ENCODE measurements at places on chromosomes 7 and 10.
A peak's percentile ranks its signal among the peaks of the same experiment; 100 is the strongest.

DNA sequence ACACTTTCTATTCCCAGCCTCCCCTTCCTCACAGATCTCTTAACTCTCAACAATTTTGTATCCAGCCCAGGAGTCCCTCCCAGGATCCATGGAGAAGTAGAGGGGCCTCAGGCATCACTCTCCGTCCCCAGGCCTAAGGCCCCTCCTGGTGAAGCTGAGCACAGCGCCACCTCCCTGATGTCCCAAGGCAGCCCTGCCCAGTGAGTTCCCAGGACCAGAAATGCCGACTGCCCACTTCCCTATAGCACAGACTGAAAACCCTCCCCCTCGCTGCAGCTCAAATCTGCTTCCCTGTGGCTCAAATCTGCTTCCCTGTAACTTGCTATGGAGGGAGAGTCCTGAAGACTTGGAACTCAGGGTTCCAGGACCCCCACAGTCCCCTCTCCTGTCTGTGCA, 35.6 kb downstream of the YKT6 start:
- no peaks in the 10 kb centered on the region for H3K27me3 ChIP-seq
- H3K4me1 ChIP-seq, result peaks cover 8% of the 10 kb centered on the region
- H3K4me3 ChIP-seq, result no peak overlapping the region
- H3K36me3 ChIP-seq, result no peaks in the 10 kb centered on the region
- H3K27ac ChIP-seq, result no peak overlapping the region

- peaks cover 10% of the 10 kb centered on the region for H3K4me1 ChIP-seq
- peak overlapping the region; percentile 47 for H3K27ac ChIP-seq
- DNase-seq, result no peak
- H3K4me3 ChIP-seq, result no peak overlapping the region
- no peaks in the 10 kb centered on the region for H3K27me3 ChIP-seq
These were observed 22.8 kb upstream of the TTYH3 start for GRCh38 chr7:2608921-2609411.

- no peaks in the 10 kb centered on the region for H3K36me3 ChIP-seq
- peaks cover 13% of the 10 kb centered on the region for H3K4me1 ChIP-seq
- no peak overlapping the region for H3K4me3 ChIP-seq
- DNase-seq, result no peak
- no peak overlapping the region for H3K27ac ChIP-seq
These were observed 6.0 kb upstream of the HMX3 start for GRCh38 chr10:123129618-123130271.

DNA sequence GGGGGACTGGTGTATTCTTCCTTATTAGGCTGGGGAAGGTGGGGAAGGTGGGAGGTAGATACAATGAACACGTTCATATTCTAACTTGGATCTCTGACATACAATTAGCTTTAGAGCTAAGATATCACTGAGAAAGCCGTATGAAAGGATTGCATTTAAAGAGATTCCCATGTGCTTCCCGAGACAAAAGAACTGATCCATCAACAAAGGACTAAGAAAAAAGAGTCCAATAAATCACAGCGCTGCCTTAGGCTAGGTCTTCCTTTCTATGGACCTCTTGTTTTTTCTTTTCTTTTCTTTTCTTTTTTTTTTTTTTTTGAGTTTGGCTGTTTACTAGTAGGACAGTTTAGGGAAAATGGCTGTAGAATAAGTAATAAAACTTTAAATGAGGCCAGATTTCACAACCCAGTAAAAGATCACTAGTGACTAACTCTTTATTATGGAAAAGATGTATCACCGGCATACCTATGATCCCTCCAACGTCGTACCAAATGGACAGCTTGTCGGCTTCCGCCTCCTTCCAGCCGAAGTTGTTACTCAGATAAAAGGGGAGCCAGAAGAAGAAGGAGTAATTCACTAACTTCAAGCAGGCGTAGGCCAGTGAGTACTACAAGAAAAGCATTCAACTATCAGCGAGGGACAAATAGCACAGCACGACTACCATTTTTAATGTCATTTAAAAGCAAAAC, 50.0 kb downstream of the SLC37A3 start:
- peaks cover 42% of the 10 kb centered on the region for H3K36me3 ChIP-seq
- DNase-seq, result no peak
- peaks cover 6% of the 10 kb centered on the region for H3K4me1 ChIP-seq
- H3K27ac ChIP-seq, result peak overlapping the region; percentile 15
- H3K27me3 ChIP-seq, result no peaks in the 10 kb centered on the region

- no peak overlapping the region for H3K4me3 ChIP-seq
- DNase-seq, result no peak
- no peaks in the 10 kb centered on the region for H3K27me3 ChIP-seq
- peaks cover 10% of the 10 kb centered on the region for H3K36me3 ChIP-seq
- no peak overlapping the region for H3K27ac ChIP-seq
These were observed 64.3 kb downstream of the ARID5B start for GRCh38 chr10:61965703-61966395.

- no peaks in the 10 kb centered on the region for H3K27me3 ChIP-seq
- H3K4me3 ChIP-seq, result no peak overlapping the region
- H3K27ac ChIP-seq, result no peak overlapping the region
These were observed 40.4 kb upstream of the IL6 start for GRCh38 chr7:22686620-22687019.

Measured in mesothelial cell of epicardium (in vitro differentiated cells).